LHCN-M2 (cell line): ENCODE measurements at places on chromosomes 11 and 22. TPM values are rescaled to one million over a fixed set of nuclear protein-coding genes. Genes with fewer than 3 reads are reported as not detected.

Gene LMO2
- total RNA-seq, result 0.83 and 3.4 TPM in 2 replicates

DNA sequence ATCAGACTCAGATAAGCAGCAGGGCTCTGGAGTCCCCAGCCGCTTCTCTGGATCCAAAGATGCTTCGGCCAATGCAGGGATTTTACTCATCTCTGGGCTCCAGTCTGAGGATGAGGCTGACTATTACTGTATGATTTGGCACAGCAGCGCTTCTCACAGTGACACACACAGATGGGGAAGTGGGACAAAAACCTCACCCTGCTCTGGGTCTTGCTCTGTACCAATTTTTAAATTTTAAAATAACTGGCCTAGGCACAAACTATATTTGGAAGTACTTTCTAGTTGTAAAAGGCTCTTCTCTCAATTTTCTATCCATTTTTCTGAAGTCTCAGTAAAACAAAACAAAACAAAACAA, 131.7 kb downstream of the VPREB1 start:
- no peak for DNase-seq

Gene MUC15
- total RNA-seq, result not detected in 2 replicates

DNA sequence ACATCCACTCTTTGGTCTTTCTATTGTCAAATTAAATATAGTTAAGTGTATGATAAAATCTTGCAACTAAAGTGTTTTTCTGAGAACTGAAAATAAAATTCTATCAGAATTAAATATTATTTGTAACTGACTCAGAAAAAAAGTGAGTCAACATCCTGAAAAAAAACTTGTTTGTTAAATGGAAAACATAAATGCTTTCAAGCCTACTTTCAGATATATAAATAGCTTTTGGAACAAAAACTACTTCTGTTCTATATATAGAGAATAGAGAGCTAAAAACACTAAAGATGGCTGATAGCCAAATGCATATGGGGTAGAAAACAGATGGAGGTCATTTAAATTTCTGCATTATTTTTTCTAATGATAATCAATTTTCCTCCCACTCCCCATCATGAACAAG, 61.8 kb downstream of the PIK3C2A start:
- peak; percentile 15 for DNase-seq

GRCh38 chr22:27987557-27987956, 68.5 kb upstream of the PITPNB start:
- peak; percentile 59 for DNase-seq

DNA sequence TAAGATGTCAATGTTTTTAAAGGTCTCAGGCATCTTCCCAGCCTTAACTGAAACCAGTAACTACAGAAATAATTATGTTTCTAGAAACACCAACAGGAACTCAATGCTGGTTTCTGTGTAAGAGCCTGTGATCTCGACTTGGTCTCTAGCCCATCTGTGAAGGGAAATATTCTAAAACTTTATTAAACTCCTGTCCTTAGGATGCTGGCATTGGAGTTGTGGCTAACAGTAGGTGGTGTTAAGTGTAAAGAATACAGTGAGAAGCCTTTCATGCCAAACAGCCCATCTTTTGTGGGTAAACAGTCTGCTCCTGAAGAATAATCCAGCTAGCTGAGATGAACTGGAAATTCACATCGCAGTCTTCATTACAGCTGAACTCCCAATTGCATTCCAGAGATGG, 133.2 kb downstream of the ADAMTS15 start:
- peak; percentile 13 for DNase-seq

DNA sequence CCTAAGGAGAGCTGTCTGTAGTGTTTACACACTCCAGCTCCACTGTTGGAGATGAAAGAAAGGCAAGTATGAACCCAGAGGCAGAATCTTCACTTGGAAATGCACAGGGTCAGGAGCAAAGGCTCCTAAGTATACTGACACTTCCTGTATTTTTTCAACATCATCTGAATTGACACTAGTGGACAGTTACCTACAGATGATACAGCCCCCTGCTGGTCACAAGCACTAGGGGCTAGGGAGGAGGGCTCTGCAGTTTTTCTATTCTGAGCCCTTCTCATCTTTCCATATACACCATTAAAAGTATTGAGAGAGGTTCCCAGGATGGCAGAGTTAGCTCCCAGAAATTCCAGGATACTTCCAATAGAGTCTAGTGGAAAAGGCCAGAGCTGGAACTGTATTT, 290.3 kb upstream of the API5 start:
- no peak for DNase-seq

DNA sequence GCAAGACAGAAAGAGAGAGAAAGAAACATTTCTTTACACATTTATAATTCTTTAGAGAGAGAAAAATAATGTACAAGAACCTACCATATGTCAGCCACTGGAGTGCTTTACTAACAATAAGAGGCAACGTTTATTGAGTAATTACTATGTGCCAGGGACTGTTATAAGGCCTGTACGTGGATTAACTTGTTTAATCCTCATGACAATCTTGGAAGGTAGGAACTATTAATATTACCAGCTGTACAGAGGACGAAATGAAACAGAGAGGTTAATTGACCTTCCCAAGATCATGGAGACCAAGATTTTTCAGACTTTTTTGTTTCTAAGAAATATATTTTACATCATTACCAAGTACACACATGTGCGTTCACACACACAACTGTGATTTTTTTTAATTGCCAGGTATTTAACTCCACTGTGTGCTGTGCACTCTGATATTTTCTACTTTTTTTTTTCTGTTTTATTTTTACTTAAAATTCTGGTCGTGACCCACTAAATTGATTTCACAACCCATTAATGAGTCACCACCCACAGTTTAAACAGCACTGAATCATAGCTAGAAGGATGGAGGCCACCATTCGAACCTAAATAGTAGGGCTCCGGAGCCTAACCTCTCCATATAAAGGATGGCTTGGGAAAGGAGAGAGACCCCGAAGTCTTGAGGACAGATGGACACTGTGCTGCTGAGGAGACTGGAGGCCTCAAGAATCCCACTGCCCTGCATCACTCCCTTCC, 21.4 kb downstream of the CREB3L1 start:
- DNase-seq, result peak; percentile 86

- no peak for DNase-seq
Measured at GRCh38 chr11:102568851-102569250, 38.3 kb upstream of the MMP7 start.

DNA sequence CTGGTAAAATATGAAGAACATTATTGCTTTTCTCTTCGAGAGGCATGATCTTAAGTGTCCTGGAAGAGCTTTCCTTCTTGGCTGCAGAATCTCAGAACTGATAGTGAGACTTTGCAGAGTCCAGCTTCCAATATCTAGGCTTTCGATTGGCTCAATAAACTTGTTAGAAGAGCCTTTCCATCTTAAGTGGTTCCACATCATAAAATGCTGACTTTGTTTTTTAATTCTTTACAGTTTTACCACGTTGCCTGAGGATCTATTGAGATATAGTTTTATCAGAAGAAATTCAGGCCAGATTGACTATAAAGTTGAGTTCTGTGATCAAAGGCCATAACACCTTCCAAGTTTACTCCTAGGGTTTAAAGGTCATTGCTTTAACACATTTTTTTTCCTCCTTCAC, 15.6 kb upstream of the DNAJB7 start:
- no peak for DNase-seq

DNA sequence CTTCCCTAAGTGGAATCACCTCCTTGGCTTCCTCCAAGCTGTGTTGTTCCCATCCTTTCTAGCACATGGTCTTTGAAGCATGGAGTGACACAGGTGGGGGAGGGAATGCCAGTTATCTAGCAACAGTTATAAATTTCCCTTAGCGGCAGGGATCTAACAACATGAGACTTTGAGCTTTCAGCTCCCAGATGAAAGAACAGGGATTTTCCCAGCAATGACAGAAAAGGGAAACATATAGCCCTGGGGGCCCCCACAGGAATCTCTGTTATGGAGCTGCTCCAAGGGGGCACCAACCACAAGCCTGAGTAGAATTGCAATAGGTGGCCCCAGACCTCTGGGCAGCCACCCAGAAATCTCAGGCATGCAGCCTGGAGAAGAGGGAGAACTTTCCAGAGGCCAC, 163.0 kb downstream of the GRIK4 start:
- DNase-seq, result no peak

DNA sequence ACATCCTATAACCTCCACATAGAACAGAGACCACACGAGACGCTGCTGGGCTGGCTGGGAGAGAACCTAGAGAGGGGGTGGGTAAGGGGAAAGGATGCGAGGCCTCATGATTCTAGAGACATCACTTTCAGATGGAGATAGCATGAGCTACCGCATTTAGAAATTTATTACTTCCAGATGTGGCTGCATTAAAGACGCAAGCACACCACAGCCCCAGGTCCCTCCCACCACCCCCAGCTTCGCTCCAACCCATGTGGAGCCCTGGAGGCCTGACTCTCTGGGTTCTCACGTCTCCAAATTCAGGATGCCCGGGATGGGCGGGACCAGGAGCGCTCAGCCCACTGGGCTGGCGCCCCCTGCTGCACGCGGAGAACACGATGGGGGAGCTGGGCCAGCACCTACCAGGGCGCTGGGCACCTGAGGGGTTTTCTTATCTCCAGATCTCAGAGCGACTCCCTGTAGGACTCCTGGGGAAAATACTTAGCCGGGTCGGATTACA, 13.6 kb downstream of the MRPL21 start:
- DNase-seq, result no peak

GRCh38 chr11:45576461-45577215, 88.8 kb downstream of the CHST1 start:
- DNase-seq, result no peak

DNA sequence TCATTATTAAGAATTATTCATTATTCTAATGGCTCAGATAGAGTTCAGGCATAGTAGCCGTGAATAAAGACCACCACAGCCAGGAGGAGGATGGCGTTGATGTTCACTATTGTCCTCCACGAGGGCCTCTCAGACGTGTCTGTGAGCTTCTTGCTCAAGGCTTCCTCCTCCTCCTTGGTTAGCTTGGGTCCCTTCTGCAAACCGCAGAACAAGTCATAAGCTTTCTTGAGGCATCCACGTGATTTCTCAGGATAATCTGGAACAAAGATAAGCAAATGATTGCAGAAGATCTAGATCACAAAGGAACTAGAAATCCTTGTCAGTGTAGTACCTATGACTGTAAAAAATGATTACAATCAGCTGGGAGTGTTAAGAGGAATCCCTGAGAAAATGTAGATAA, 13.6 kb upstream of the RFPL2 start:
- no peak for DNase-seq

DNA sequence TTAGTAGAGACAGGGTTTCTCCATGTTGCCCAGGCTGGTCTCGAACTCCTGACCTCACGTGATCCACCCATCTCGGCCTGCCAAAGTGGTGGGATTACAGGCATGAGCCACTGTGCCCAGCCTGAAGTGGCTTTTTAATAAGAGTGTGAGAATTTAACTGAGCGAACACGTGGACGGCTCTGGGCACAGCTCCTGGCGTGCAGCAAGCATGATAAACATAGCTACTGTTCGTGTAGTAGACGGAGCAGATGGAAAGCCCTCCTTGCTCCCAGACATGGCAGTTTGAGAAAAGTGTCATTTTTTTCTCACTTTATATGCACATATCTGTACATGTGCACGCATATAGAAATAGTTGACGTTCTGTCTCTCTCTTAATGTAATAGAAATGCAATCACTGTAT, 7.0 kb downstream of the EMID1 start:
- DNase-seq, result no peak

- DNase-seq, result no peak
Measured at GRCh38 chr11:22984045-22984444, 123.8 kb upstream of the CCDC179 start.

Gene MS4A4E
- total RNA-seq, result not detected in 2 replicates

DNA sequence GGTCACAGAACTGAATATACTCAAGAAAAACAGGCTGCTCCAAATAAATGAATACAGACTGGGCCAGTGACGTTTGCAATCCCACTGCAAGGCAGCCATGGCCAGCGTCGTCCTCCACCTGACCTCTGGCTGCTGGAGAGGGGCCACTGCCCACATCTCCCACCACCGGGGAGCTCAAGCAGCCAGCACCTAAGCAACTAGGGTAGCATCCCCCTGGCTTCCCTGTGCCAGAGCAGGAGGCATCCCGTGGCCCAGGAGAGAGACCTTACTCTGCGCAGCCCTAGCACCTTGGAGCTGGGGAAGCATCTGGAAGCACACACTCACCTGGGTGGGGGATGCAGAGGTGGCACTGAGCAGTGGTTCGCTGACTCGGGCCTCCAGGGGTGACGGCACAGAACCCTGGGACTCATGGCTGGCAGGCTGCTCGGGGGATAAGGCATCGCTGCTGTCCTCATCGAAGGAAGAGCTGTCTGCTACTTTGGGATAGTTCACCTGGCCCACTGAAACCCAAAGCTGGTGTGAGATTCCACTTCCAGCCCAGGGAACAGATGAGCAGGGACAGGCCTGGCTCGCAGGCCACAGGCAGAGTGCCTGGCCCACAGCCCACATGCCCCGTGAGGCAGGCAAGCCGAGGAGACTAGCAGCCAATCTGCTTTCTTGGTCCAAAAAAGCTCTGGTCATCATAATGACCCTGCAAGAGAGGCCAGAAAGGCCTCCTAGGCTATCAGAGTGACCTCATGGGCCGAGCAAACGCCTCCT, 53.7 kb downstream of the SGSM3 start:
- no peak for DNase-seq

- no peak for DNase-seq
Measured at GRCh38 chr11:63937713-63938478, 906 bp upstream of the NAA40 start.

Gene RASGRP2
- total RNA-seq, result 0.23 TPM in 1 of 2 replicates, not detected in the other

Gene FOSL1
- 257 and 266 TPM in 2 replicates for total RNA-seq

GRCh38 chr11:72609045-72609444, 65.2 kb downstream of the PDE2A start:
- peak; percentile 17 for DNase-seq

DNA sequence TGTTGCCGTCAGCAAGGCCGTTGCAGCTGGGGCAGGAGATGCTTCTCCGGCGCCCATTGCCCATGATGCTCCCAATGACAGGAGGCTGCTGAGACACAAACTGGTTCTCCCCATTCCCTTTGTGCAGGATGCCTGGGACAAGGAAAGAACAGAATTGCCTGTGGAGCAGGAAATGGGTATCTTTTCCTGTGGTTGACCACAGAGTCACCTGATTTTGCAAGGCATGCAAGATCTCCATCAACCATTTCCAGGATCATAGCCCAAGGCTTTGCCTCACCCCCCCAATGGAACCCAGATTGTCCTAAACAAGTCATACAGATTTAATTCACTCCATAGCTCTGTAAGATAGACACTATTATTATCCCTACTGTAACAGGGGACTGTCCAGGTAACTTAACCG, 148.1 kb upstream of the NARS2 start:
- DNase-seq, result no peak

GRCh38 chr22:39662686-39663052, 92.1 kb downstream of the CACNA1I start:
- no peak for DNase-seq

GRCh38 chr22:37237371-37238268, 6.4 kb downstream of the RAC2 start:
- DNase-seq, result no peak
